ENCODE measurements at places on chromosomes 2 and 18. TPM values are rescaled to one million over a fixed set of nuclear protein-coding genes. Genes with fewer than 3 reads are reported as not detected.
A peak's percentile ranks its signal among the peaks of the same experiment; 100 is the strongest.

The GPR155 gene
- total RNA-seq = 16.0 TPM

The CCDC74A gene
- 0.75 TPM for total RNA-seq

The SLC4A3 gene
- 376 TPM for total RNA-seq

The UGT1A5 gene
- total RNA-seq = not detected

The CPO gene
- 0.35 TPM for total RNA-seq

The GYPC gene
- total RNA-seq = 107 TPM

DNA sequence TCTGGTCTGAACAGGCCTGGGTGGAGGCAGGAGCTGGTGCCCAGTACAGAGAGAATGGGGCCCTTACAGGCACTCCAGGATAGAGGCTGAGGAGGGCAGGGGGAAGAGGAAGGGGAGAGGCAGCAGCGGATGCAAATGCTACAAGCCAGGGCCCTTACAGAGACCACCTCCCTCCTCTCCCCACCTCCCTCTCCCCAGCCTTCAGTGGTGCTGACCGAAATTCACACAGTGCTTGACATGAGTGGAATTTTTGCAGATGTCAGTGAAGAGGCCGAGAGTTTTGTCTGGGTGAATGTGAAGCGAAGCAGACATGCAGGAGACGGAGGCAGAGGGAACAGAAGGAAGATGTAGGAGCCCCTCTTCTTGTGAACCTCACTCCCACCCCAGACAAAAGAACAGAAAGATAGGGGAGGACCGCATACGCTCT lies 31.9 kb downstream of the CIB4 start:
- no peak for DNase-seq
- H3K27ac ChIP-seq = no peak overlapping the region
- H3K4me3 ChIP-seq = no peak overlapping the region
- no peaks in the 10 kb centered on the region for H3K36me3 ChIP-seq
- H3K4me1 ChIP-seq = peaks cover 20% of the 10 kb centered on the region
- H3K27me3 ChIP-seq = peaks cover 21% of the 10 kb centered on the region

DNA sequence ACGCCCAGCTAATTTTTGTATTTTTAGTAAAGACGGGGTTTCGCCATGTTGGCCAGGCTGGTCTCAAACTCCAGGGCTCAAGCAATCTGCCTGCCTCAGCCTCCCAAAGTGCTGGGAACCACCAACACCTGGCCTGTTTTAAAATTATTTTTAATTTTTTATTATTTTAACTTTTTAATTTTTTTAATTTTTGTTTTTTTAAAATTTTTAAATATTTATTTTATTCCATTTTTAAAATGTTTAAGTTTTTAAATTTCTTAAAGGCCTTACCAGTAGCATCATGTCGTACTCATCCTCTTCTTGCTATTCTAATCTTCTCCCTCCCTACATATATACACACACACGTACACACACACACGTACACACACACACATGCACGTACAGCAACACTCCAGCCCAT lies 1.4 kb downstream of the LYG1 start:
- peaks cover 28% of the 10 kb centered on the region for H3K36me3 ChIP-seq
- no peak overlapping the region for H3K27ac ChIP-seq
- no peak overlapping the region for H3K4me3 ChIP-seq
- no peaks in the 10 kb centered on the region for H3K4me1 ChIP-seq

DNA sequence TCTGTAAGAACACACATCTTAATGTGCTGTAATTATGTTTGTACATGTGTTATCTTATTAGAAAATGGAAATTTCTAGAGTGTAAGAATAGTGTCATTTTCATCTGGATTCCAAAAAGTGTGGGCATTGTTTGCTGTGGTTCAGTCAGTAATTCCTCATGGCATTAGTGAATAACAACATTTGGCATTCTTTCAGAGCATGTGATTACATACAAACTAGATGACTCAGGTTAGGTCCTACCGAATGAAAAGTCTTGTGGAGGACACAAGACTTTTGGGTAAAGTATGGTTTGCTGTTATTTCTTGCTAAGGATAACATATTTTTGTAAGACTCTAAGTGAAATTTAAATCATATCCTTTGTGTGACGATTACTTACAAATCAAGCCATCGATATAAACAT lies 593.1 kb upstream of the NRXN1 start:
- no peak for DNase-seq
- H3K4me3 ChIP-seq = no peak overlapping the region
- no peaks in the 10 kb centered on the region for H3K36me3 ChIP-seq
- no peaks in the 10 kb centered on the region for H3K4me1 ChIP-seq
- H3K27me3 ChIP-seq = no peaks in the 10 kb centered on the region
- H3K27ac ChIP-seq = no peak overlapping the region

- peaks cover 76% of the 10 kb centered on the region for H3K4me1 ChIP-seq
- no peaks in the 10 kb centered on the region for H3K27me3 ChIP-seq
- no peak for DNase-seq
- H3K27ac ChIP-seq = no peak overlapping the region
- no peaks in the 10 kb centered on the region for H3K36me3 ChIP-seq
These were observed 25.4 kb downstream of the MAP4K4 start for GRCh38 chr2:101722864-101723263.

DNA sequence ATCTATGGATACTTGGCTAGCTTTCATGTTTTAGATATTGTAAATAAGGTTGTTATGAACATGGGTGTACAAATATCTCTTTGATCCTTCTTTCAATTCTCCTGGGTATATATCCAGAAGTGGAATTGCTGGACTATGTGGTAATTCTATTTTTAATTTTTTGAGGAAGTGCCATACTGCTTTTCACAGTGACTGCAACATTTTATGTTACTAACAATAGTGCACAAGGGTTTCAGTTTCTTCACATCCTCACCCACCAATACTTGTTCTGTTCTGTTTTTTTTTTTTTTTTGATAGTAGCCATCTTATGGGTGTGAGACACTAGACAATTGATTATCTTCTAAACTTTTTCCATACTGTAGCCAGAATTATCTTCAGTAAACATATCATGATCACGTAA lies 17.3 kb upstream of the NEUROD1 start:
- no peak overlapping the region for H3K4me3 ChIP-seq
- H3K27ac ChIP-seq = no peak overlapping the region
- H3K36me3 ChIP-seq = no peaks in the 10 kb centered on the region
- H3K4me1 ChIP-seq = peaks cover 6% of the 10 kb centered on the region

GRCh38 chr2:3483227-3483985 lies 35.9 kb downstream of the ADI1 start:
- H3K4me1 ChIP-seq = peaks cover 13% of the 10 kb centered on the region
- DNase-seq = peak; percentile 66
- no peak overlapping the region for H3K4me3 ChIP-seq
- no peak overlapping the region for H3K27ac ChIP-seq
- H3K27me3 ChIP-seq = no peaks in the 10 kb centered on the region
- H3K36me3 ChIP-seq = no peaks in the 10 kb centered on the region

GRCh38 chr18:23746851-23747250 lies 57.6 kb downstream of the LAMA3 start:
- H3K4me1 ChIP-seq = no peaks in the 10 kb centered on the region
- no peak overlapping the region for H3K4me3 ChIP-seq
- DNase-seq = no peak
- no peaks in the 10 kb centered on the region for H3K27me3 ChIP-seq
- H3K27ac ChIP-seq = no peak overlapping the region
- no peaks in the 10 kb centered on the region for H3K36me3 ChIP-seq

GRCh38 chr2:101380376-101380775 lies 6.9 kb downstream of the CREG2 start:
- DNase-seq = peak; percentile 74
- H3K4me3 ChIP-seq = no peak overlapping the region
- no peaks in the 10 kb centered on the region for H3K36me3 ChIP-seq
- no peak overlapping the region for H3K27ac ChIP-seq

GRCh38 chr18:73861771-73862170 lies 285.9 kb downstream of the FBXO15 start:
- no peaks in the 10 kb centered on the region for H3K36me3 ChIP-seq
- no peak overlapping the region for H3K4me3 ChIP-seq
- no peak overlapping the region for H3K27ac ChIP-seq
- no peaks in the 10 kb centered on the region for H3K27me3 ChIP-seq
- DNase-seq = no peak

DNA sequence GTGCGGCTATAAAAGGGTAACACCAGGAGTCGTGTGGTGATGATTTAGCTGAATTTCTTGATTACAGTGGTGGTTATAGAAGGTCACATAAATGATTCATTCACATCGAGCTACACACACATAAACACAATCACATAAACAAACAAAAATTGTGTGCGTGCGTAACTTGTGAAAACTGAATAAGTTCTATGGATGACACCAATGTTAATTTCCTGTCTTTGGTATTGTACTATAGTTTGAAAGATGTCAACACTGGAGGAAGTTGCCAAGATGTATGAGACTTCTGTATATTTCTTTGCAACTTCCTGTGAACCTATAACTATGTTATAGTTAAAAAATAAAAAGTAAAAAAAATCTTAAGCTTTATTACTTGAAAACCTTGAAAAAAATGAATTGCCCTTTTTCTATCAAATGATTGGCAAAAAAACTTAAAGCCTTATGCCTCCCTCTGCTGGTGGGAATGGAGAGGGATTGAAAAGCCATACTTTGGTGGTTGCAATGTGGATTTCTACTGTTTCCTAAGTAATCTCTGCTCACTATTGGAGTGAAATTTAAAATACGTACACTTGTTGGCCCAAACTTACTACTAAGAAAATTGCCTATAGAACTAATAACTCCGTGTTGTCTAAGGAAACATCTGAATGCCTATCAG lies 227.7 kb downstream of the RPIA start:
- DNase-seq = no peak
- H3K36me3 ChIP-seq = no peaks in the 10 kb centered on the region
- H3K27ac ChIP-seq = no peak overlapping the region
- H3K27me3 ChIP-seq = no peaks in the 10 kb centered on the region
- no peak overlapping the region for H3K4me3 ChIP-seq
- H3K4me1 ChIP-seq = no peaks in the 10 kb centered on the region

DNA sequence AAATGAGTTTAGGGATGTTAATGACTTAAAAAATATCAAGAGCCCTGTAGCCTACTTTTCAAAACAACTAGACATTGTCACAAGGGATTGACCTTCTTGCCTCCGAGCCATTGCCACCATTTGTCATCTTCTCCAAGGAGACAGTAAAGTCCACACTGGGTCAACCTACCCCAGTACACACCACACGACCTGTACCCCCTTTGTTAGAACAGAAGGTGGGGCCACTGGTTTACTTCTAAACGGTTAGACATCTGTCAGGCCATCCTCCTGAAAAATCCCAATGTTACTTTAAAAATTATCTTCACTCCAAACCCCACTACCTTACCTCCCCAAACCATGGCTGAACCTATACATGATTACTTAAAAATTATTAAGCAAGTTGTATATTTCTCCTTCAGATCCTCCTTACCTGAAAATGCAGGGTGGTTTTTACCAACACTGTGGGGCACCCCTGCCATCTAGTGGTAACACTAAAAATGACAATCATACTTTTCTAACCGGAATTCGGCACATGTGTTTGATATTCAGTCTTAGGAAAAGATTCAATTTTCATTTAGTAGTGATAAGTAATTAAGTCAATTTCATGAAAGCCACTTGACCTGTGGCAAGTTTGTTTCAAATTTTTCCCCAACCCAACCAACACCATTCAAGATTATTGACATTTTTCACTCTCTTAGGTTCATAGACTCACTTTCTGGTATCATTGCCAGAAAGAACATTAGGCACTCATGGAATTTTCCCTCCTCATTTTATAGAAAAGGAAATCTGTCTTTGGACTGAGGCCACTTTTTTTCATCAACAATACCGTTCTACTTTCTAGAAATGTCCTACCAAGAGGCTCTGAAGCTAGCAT lies 265.3 kb upstream of the PKDCC start:
- no peak for DNase-seq
- no peaks in the 10 kb centered on the region for H3K36me3 ChIP-seq
- H3K4me1 ChIP-seq = no peaks in the 10 kb centered on the region
- no peak overlapping the region for H3K27ac ChIP-seq
- H3K27me3 ChIP-seq = no peaks in the 10 kb centered on the region

- DNase-seq = no peak
- H3K4me1 ChIP-seq = no peaks in the 10 kb centered on the region
- no peak overlapping the region for H3K27ac ChIP-seq
- H3K36me3 ChIP-seq = no peaks in the 10 kb centered on the region
- no peaks in the 10 kb centered on the region for H3K27me3 ChIP-seq
These were observed 250.4 kb upstream of the STON1 start for GRCh38 chr2:48279344-48280090.

GRCh38 chr2:156600196-156600595 lies 164.0 kb downstream of the GPD2 start:
- DNase-seq = no peak
- H3K27me3 ChIP-seq = no peaks in the 10 kb centered on the region
- no peaks in the 10 kb centered on the region for H3K36me3 ChIP-seq
- H3K4me1 ChIP-seq = no peaks in the 10 kb centered on the region

GRCh38 chr2:38610851-38611801 lies 8.4 kb upstream of the HNRNPLL start:
- no peak overlapping the region for H3K4me3 ChIP-seq
- no peak overlapping the region for H3K27ac ChIP-seq
- H3K4me1 ChIP-seq = no peaks in the 10 kb centered on the region
- no peak for DNase-seq
- H3K36me3 ChIP-seq = no peaks in the 10 kb centered on the region

Data from heart right ventricle (tissue), 16 donors.